ENCODE measurements at places on chromosomes 2 and 18. TPM values are rescaled to one million over a fixed set of nuclear protein-coding genes. Genes with fewer than 3 reads are reported as not detected.

DNA sequence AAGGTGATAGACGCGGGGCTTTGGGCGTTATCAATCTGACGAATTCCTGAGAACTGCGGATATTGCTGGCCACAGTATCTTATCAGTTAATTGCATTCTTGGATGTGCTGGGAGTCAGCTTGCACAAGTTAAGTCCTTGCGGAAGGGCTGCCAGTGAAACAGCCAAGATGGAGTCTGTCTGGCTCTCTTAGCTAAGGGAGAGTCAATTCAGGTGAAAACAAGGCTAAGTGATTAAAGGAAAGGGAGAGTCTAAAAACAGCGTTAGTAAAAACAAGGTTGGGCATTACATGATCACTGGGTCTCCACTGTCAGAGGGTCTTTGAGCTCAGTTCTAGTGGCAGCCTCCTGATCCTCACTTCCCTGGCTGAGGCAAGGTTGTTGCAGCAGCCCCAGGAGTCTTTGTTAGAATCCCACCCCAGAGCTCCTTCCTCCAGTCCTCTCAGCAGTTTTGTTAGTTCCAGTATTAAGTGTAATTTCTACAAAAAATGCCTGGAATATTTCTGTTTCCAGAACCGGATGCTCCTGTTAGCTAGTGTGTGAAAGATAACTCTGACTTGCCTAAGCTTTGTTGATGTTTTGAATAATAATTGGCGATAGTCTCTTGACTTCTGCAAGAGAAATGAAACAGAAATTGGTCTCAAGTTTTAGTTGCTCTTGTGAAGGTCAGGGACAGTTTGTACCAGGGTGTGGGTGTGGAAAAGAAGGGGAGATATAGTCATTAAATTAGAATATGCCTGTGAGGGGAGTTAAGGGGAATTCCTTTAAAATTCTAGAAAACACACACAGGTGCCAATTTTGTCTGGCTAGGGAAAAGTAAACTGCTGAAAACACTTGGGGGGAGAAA is 10.6 kb downstream of the CFLAR start:
- no peak for DNase-seq

DNA sequence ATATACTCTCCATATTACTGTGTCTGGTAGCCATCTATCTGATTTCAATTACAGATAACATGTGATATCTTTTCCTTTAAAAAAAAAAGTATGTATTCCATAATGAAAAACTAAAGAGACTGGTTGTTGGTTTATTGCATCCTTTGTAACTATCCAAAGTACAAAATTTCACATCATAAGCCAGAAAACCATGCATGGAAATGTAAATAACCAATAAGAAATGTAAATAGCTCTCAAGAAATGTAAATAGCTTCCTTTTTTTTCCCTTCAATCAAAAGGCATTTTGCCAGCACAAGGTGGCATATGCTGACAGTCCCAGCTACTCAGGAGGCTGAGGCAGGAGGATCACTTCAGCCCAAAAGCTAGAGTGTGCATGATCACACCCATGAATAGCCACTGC is 59.3 kb downstream of the ATL2 start:
- no peak for DNase-seq

DNA sequence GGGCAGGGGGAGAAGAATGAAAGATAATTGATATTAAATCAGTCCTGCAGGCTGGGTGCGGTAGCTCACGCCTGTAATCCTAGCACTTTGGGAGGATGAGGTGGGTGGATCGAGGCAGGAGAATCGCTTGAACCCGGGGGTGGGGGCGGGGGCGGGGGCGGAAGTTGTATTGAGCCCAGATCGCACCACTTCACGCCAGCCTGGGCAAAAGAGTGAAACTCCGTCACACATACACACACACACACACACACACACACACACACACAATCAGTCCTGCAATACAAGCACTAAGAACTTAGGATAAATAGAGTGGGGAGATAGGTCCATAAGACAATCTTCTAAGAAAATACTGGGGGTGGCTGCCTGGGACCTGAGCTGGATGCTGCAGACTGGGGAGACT is 15.1 kb upstream of the PKDCC start:
- DNase-seq: no peak

ACKR3 gene
- total RNA-seq: 21.3 TPM

GRCh38 chr18:46097431-46097800 is 680 bp downstream of the ATP5F1A start:
- no peak for DNase-seq

UGT1A3 gene
- 20.8 TPM for total RNA-seq

SERPINB7 gene
- total RNA-seq: not detected

DNA sequence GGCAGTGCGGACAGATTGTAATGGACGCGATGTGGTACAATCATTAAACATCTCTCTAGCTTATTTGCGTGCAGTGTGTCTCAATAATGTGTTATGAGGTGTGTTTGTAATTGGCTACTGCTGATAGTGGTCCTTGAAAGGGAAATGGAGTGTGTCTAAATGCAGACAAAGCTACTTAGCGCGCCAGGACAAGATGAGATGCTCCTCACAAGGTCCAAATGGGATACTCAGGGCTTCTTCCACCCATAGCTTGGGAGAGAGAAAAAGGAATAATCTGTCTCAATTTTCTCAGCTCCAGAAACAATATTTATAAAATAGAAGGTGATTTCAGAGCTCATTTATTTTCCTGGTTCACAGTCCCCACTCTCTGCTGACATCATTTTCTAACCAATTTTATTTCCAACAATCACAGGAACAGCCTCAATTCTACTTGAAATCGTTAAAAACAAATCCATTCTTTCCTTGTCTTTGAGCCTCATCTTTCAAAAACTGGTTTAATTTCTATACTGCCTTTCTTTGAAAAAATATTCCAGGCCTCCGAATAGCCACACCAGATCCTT is 28.5 kb downstream of the GALNT14 start:
- no peak for DNase-seq

DNA sequence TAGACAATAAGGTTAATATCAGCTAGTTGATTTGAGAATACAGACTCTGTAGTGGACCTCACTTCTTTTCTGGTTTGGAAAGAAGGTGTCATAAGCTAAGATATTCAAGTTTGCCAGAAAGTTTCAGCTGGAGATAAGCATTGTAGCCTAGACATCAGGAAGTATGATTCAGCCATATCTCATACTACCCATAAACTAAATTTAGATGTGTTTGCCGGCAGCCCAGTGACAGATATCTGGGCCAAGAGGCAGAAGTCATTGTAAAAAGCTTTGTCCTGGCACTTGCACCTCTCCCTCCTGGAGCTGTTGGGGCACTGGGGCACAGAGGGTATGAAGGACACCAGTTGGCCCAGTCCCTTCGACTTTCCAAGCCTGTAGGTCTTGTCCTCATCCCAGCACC is 128.0 kb downstream of the EPHA4 start:
- DNase-seq: no peak

FIGN gene
- 8.0 TPM for total RNA-seq

GRCh38 chr2:235171550-235172031 is 219.8 kb downstream of the SH3BP4 start:
- no peak for DNase-seq

CDK15 gene
- total RNA-seq: 2.3 TPM

Measured in ureter (tissue), 1 donor.